CD8-positive, alpha-beta T cell (primary cell): ENCODE measurements at places on chromosomes 11 and 22. TPM values are rescaled to one million over a fixed set of nuclear protein-coding genes. Genes with fewer than 3 reads are reported as not detected.

CDC42BPG gene
- 6.5 TPM for total RNA-seq

OR2AG1 gene
- not detected for total RNA-seq

MOV10L1 gene
- total RNA-seq = not detected

PDGFB gene
- 1.8 TPM for total RNA-seq

SMC1B gene
- total RNA-seq = not detected

C11orf97 gene
- not detected for total RNA-seq

GRCh38 chr11:24748261-24748660 is 251.4 kb downstream of the LUZP2 start:
- DNase-seq = no peak

GRCh38 chr11:114254571-114255146 is 41.5 kb upstream of the NNMT start:
- no peak for DNase-seq

DNA sequence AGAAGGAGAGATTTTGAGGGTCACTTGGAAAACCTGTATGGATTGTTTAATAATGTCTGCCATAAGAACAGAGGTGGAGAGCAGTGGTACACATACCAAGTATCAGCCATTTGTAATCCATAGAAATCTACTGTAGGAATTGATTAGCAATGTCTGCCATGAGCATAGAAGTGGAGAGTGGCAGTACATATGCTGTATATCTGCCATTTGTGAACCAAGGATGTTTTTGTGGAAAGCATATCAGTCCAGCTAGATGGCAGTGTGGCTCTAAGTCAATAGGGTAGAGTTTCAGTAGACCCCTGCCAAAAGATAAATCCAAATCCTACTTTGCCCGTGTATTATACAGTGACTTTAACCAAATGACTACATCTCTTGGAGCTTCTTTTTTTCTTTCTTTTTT is 82.9 kb upstream of the SEZ6L start:
- no peak for DNase-seq

- no peak for DNase-seq
Measured at GRCh38 chr11:69218946-69219720, 63.4 kb downstream of the SMIM38 start.

DNA sequence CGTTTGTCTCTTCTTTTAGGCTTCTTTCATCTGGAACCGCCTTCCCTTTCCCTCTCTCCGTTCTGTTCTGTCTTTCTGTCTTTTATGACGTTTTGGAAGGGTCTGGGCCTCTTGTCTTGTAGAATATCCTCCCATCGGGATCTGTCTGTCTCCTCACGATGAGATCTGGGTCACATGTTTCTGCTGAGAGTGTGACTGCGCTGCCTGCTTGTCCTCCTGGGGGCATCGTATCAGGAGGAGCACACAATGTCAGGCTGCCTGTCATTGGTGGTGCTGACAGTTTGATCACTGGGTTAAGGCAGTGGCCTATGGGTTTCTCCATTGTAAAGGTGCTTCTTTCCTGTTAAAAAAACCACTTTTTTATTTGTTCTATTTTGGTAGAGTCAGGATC is 60.4 kb upstream of the PARVG start:
- DNase-seq = no peak

- DNase-seq = no peak
Measured at GRCh38 chr11:60942970-60943565, 8.9 kb downstream of the SLC15A3 start.

DNA sequence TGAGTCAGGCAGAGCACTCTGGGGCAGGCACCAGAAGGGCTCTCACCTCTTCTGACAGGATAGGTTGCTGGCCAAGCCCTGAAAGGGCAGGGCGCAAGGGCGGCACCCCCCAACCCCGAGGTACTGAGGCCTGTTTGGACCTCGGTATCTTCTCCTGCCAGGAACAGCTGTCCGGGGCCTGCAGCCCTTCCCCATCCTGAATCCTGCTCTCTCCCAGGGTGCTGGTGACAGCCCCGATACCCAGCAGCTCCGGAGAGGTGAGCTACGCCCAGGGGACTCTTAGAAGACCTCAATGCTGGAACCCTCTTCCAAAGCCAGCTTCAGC is 79.1 kb downstream of the PHF21B start:
- no peak for DNase-seq

DNA sequence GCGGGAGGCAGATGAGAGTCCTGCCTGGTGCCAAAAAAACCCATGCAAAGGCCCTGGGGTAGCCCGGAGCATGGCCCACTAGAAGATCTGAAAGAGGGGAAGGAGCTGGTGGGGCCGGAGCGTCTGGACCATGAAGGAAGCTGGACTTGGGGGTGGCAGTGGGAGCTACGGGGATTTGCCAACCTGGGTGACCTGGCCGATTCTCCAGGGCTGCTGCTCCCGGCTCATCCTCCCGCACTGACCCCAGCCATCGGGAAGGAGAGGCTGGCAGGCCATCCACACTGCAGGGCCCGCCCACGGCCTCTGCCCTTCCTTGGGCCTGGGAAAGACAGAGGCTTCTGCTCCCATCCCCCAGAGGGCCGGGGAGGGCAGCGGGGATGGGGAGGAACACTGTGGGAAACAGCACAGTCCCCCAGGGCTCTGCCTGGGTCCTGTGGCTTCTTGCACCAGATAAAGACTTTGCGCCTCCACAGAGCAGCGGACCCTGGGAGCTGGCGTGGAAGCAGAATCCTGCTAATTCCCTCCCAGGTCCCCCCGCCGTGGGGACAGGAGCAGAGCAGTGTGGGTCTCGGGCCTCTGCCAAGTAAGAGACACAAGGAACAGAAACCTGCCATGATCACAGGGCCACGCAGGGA is 87.1 kb upstream of the LINC01488 start:
- DNase-seq = no peak

DNA sequence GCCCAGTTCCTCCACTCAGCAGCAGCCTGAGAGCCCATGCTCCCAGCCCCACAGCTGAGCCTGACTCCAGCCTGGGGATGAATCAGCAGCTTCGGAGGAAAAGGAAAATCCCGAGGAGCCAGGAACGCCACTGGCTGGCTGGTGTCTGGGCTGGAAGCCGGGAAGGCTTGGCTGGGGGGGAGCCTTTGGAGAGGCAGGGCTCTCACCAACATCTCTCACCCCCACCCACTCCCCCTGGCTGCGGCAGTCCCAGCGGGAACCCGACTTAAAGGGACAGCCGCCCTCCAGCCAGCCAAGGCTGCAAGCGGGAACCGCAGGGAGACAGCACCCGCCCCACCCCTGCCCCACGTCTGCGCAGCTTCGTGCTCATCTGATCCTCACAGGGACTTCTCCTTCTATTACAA is 28.4 kb downstream of the KIAA0930 start:
- DNase-seq = no peak

DNA sequence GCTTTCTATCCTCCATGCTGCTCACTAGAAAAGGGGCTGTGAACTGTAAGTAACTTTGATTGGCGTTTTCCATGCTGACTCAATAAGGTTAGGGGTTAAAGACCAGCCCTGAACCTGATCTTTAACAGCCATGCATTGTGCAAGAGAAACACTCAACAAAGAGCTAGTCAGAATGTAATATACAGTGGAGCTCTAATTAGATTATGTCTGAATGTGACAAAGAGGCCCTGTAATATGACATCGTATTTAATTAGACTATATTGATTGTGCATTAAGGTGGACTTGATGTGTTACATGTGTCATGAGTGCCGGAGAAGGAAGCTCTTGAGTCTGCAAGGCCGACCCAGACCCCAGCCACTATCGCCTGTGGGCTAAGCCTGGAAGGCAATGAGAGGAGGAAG is 70.5 kb downstream of the PKNOX2 start:
- DNase-seq = no peak

DNA sequence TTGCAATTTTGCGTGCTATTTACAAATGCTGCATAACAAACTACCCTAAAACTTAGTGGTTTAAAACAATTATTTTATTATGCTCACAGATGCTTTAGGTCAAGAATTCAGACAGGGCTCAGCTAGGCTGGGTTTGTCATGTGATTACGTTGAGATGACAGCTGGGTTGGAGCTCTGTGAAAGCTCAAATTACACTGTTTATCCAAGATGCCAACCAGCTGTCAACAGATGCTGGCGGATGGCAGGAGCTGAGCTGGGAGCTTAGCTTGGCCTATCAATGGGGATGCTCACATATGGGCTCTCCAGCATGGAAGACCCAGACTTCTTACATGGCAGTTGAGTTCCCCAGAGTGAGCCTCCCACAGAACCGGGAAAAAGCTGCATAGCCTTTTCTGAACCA is 62.7 kb downstream of the STK33 start:
- DNase-seq = no peak

DNA sequence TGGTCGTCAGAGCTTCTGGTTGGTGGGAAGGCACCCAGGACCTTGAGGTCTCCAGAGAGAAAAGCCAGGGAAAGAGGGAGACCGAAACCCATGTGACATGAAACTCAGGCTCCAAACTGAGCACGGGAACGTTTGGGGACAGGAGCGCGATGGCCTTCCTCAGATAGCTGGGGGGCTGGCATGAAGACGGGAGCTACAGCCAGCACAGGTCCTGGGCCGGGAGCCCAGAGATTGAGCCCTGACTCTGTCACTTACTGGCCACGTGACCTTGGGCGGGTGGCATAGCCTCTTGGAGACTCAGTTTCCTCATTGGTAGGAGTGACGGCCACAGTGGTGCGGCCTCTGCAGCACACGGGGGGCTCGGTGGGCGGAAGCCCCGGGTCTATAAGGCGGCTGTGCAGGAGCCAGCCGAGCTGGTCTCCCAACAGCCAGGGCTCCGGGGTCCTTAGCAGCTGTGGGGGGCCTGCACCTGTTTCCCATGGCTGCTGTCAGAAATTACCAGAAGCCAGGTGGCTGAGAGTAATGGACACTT is 36.4 kb upstream of the PPP6R3 start:
- DNase-seq = no peak

DNA sequence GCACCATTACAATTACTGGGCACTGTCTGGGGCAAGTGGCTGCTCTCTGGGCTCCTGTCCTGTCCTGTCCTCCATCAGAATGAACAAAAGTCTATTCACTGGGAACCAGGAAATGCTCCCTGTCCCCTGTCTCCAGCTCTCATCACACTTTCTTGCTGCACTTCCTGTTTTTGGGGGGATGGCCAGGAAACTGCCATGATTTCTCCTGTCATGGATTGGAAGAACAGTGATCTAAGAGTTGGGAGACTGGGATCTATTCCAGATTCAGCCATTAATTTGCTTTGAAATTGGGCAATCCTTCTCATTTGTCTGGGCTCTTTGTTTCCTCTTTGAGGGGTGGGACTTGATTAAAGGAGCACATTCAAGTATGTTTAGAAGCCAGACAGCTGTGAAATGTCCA is 61.4 kb upstream of the KIRREL3 start:
- no peak for DNase-seq

- DNase-seq = no peak
Measured at GRCh38 chr11:71986131-71986530, 12.6 kb upstream of the IL18BP start.

GRCh38 chr11:61021661-61022212 is 50.3 kb downstream of the CD6 start:
- DNase-seq = peak; percentile 75

DNA sequence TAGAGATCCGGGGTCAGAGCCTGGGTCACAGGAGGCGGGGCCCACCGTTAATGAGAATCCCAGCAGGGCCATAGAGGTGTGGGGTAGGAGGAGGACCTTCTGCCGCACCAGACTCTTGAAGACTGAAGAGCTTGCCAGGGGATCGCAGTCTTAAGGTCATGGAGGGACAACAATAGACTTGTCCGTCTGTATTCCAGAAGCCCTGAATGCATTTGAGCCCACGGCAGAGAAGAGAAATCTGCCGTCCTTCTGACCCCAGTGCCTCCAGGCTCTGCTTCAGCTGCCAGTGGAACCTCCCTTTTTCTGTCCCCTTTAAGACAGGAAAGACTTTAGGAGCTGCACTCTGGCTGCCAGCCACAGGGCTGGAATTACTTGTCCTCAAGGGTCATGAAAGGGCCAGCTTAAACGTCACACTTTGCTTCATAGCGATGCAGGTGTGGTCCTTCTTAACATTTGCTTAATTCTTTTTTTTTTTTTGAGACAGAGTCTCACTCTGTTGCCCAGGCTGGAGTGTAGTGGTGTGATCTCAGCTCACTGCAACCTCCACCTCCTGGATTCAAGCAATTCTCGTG is 15.5 kb upstream of the ST3GAL4 start:
- DNase-seq = no peak

DNA sequence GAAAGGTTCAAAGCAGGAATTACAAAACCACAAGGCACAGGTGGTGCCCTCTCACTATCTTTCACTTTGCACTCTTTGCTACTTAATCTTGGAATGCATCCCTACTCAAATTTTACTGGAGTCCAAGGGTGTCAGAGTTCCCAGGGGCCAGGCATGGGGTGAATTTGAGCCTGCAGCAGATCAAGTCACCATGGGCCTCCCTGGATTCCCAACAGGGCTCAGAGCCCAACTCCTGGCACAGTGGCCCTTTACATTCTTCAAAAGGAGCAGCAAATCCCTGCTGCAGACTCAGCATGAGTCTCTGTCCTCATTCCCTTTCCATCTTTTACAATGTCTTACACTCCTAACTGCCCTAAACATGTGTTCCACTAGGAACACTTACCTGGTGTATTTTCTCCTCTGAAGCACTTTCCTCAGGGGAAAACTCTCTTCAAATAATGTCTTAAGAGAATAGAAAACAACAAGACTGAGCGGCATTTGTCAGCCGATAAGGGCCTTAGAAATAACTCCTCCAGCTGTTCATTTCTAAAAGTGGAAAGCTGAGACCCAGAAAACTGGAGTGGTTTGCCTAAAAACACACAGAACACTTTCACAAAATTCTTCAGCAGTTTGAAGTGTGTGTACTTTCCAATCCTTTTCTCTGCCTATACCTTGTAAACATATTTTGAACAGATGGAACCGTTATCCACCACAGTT is 596.0 kb downstream of the INSC start:
- DNase-seq = no peak

DNA sequence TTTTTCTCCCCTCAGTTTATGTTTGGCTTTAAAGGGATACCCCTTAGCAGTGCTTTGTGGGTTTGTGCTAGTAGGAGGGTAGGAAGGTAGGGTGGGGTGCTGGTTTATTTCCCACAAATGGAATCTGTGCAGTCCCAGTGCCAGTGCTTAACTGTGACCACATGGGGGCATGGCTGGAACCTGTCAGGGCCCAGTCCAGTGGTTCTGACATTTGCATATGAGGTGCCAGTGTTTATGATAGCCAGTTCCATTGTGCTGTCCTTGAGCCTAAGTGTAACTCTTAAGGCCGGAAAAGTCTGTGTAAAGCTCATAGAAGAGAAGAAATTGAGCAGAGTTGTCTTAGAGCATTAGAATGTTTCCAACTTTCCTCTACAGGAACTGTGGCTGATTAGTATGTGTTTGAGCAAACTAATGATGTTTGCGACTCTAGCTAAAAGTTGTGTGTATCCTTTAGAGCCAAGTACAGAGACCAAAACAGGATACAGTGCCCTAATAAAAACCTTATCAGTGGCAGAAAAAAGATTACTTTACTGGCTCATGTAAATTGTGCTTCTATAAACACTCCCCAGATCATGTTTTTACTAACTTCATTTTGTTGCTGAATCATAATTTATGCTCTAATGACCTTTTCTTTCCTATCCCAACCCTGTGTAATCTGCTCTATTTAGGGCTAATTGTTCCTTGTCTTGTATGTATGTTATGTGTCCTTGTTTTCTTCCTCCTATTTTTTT is 38.1 kb downstream of the DIXDC1 start:
- DNase-seq = no peak

DNA sequence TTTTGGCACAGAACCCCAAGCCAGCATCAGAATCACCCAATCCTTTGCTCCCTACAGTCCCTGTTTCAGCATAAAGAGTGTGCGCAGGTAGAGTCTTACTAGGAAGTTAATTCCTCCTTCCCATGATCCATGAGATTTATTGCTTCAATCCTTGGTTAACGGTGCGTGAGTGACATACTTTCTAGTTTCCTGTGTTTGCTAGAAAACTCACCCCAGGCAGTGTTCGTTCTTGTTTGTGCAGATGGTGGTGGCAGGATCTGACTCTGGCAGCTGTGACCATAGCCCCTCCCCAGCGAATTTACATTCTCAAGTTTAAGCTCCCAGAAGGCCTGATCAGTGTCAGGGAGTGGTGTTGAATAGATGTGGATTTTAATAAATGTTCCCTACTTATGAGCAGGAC is 106.7 kb upstream of the CCT8L2 start:
- no peak for DNase-seq
